Adrenal gland (tissue), 19 donors: ENCODE measurements at places on chromosomes 6 and 20.

- DNase-seq: no peak
These were observed 458.3 kb upstream of the MAP3K7 start for GRCh38 chr6:91045161-91045560.

DNA sequence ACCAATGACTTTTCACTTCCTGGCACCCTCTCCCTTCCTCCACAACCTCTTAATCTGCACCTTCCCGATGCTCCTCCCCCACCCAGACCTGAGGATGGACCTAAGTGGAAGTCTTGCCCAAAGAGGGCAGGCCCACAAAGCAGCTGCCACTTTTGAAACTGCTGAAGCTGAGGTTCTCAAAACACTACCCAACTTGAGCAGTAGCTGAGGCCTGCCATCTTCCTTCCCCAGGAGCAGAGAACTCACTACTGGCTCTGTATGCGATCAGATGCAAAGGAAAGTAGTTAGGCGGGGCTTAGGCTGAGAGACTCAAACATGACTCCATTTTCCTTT is 1.5 kb downstream of the HM13 start:
- no peak for DNase-seq

DNA sequence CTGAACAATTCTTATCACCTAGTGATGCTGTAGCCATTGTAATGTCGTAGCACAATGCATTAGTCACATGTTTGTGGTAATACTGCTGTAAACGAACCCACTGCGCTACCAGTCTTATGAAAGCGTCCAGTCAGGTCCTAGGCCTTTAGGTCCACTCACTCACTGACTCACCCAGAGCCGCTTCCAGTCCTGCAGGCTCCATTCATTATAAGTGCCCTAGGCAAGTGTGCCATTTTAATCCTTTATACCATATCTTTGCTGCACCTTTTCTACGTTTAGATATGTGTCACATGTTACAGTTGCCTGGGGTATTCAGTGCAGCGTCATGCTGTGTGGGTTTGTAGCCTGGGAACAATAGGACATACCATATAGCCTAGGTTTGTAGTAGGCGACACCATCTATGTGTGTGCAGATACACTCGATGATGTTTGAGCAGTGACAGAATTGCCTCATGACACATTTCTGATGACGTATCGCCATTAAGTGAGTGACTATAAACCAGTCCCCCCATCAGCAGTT is 15.4 kb downstream of the IGF2R start:
- DNase-seq: peak; percentile 77

DNA sequence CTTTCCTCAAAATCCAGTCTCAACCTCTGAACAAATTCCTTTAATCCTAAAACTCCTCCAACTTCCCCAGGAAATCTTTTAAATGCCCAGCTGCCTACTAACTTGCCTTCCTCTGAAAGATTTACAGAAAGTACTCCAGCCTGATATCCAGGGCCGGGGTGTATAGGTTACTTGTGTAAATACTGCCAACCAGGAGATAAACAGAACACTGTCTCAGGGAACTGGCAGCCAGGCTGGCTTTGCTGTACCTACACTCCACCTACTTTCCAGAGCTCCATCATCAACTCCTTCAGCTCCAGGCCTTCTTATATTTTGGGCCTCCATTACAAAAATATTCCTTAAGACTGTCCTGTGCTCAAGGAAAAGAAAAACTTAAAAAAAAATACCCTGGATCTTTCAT is 85.9 kb downstream of the CEP162 start:
- DNase-seq: no peak

DNA sequence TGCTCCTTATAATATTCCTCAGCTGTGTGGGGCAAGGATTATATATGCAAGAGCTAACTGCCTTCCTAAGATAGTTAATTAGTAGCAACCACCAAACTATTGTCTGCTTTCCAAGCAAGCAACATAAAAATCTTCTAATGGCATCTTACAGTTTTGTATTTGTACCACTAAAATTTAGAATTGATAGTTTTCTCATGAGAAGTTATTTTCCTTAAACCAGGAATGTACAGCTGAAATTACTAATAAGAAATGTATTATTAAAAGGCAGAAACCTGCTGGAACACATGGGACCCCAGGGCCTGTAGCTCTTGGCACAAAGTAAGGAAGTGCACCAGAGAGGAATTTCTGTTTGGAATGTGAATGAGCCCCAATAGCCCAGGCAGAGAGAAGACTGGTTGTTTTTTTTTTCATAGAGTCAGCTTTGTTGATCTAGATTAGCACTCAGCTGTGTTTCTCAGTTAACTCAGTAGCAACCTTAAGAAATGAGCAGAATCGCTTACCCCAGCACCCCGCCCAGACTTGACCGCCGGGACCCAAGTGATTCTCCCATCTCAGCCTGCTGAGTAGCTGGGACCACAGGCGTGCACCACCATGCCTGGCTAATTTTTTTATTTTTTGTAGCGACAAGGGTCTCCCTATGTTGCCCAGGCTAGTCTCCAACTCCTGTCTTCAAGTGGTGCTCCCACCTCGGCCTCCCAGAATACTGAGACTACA is 2.6 kb downstream of the MGME1 start:
- no peak for DNase-seq

DNA sequence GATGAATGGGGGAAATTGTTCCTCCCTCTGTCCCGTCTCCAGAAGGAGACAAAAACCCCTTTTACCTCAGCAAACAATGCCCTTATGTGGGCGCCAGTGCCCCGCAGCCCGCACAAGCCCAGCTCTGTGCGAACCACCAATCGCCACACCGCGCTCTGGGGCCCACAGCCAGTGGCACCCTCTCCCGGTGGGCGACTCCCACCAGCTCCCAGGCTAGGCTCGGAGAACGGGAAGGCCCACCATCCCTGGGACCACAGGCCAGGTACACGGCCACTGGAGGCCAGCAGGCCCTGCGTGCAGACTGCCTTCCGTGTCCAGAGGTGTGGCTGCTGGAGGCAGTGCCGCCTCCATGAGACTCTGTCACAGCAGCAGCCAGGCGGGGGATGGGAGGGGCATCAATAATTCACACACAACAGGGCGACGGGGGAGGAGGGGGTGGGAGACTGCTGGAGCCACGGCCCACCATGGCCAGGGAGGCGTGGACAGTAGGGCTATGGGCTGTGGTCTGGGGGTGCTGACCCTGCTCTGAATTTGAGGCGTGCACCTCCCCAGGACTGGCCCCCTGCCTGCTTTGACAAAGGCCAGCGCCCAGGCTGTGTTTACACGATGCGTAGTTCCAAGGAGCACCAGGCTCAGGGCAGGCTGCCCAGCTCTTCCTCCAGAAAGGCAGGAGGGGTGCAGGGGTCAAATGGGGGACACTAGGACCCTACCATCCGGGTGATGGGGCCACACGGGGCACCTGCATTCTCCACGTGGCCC is 105.7 kb downstream of the ASXL1 start:
- DNase-seq: no peak

- no peak for DNase-seq
These were observed 43.8 kb downstream of the REV3L start for GRCh38 chr6:111439171-111439570.

GRCh38 chr20:5090191-5090590 is 29.6 kb downstream of the PCNA start:
- DNase-seq: no peak

GRCh38 chr6:144161975-144162374 is 11.7 kb downstream of the STX11 start:
- no peak for DNase-seq

- no peak for DNase-seq
These were observed 97.6 kb upstream of the DEFB112 start for GRCh38 chr6:50147371-50147770.

- DNase-seq: no peak
These were observed 151.8 kb upstream of the HEY2 start for GRCh38 chr6:125597411-125598253.

GRCh38 chr6:11291582-11291981 is 59.1 kb upstream of the NEDD9 start:
- no peak for DNase-seq

- no peak for DNase-seq
These were observed 26.5 kb downstream of the GLO1 start for GRCh38 chr6:38676236-38676973.

GRCh38 chr20:5614506-5614905 is 135.7 kb upstream of the SHLD1 start:
- no peak for DNase-seq

DNA sequence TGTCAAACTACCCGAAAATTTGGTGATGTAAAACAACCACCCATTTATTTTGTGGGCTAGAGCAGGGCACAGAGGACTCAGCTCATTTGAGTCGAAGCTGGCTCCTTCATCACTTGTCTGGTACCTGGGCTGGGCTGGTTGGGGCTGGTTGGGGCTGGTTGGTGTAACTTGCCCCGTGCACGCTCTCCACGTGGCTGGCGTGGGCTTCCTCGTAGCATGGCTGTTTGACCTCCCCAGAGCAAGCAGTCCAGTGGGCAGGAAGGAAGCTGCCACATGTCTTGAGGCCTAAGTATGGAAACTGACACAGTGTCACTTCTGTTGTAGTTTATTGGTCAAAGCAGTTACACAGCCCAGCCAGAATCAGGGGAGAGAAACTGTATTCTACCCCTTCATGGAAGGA is 27.1 kb downstream of the BCAS4 start:
- no peak for DNase-seq

DNA sequence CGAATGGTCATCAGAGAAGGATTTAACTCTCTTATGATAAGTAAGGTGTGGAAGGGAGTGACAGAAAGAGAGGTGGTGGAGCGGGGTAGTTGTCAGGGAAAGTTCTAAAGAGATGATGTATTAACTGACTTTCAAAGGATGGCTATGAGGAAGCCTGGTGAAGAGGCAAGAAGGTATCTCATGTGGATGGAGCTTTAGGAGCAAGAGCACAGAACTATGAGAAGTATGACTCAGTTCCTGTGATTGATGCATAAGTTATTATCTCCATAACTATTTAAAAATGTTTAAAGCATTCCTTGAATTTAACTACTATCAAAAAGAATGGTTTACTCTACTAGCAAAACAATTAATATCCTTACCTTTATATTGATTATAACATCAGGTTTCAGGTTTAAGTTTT is 28.8 kb downstream of the AK9 start:
- no peak for DNase-seq

DNA sequence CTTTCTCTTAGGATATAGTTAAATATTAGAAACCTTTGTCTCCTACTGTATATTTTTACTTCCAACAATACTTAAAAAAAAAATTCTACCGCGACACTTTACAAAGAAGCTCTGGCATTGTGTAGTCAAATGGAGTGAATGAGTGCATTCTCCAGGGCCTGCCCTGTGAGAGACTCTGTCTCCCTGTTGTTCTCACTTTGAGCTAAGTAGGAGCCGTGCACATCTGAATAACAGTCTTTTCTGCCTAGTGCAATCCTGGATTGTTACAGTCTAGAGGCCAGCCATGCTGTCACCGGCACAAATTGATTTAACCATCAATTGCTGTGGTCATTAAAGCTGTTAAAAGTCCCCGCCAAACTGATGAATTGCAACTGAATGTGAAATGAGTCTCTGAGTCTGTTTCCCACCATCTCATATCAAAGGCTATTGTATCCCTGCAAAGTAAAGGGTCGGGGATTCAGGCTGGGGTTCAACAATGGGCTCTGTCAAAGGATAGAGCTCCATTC is 156.0 kb downstream of the RFPL4B start:
- DNase-seq: no peak

DNA sequence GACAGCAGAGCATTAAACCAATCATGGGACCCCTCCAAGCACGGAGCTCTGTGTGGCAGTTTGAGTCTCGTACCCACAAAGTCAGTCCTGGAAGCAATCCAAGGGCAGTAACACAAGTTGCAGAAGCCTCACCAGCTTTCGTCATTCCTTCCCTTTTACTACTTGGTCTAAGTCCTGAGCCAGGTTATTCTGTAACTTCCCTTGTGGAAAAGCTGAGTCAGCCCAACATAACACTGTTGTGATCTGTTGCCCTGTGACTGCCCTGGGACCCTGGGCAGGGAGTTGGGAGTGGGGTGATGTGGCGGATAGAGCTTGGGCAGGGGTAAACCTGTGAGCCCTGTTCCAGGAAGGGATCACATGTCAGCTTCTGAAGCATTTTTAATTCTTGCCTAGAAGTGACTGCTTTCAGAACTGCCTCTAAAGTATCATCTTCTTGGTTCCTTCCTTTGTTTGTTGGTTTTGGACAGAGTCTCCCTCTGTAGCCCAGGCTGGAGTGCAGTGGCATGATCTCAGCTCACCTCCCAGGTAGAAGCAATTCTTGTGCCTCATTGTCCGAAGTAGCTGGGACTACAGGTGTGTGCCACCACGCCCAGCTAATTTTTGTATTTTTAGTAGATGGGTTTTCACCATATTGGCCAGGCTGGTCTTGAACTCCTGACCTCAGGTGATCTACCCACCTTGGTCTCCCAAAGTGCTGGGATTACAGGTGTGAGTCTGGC is 183.7 kb upstream of the JAG1 start:
- peak; percentile 55 for DNase-seq

GRCh38 chr6:72130327-72130726 is 244.0 kb downstream of the RIMS1 start:
- DNase-seq: no peak

DNA sequence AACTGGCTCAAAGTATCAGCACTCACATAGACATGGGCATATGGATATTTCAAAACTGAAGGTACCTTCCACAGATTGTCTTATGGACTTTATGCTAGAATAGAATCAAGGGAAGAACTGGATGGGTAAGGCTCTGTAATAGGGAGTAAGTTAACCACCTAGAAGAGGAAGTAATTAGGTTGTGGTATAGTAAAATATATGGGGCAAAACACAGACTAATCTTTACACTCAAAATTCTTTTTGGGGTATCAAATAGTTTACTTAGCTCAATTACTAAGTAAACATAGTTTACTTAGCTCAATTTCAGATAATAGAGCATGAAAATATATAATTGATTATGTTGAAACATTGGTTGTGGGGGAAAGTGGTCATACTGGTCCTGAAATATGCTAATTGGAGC is 94.2 kb upstream of the ATXN1 start:
- no peak for DNase-seq

GRCh38 chr6:75084872-75085381 is 120.9 kb downstream of the COL12A1 start:
- DNase-seq: peak; percentile 46

GRCh38 chr6:71460933-71461332 is 172.3 kb downstream of the OGFRL1 start:
- DNase-seq: no peak

DNA sequence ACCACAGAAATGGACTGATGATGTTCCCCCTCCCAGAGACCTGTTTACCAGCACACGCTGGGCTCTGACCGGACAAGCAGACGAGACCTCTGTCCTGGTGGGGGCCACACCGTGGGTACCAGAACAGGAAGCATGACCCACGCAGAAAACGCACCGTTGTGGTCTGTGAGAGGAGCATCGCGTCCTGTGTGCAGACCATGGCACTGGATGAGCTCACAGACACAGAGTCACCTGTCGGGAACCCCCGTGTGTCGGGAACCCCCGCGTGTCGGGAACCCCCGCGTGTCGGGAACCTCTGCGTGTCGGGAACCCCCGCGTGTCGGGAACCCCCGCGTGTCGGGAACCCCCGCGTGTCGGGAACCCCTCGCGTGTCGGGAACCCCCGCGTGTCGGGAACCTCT is 37.4 kb downstream of the MYT1 start:
- DNase-seq: no peak

- DNase-seq: no peak
These were observed 42.6 kb upstream of the KHDRBS2 start for GRCh38 chr6:62328607-62329006.
